ENCODE measurements at places on chromosomes 7 and 10. TPM values are rescaled to one million over a fixed set of nuclear protein-coding genes. Genes with fewer than 3 reads are reported as not detected.

The FZD8 gene
- 7.6 TPM for polyA plus RNA-seq

The SCART1 gene
- 0.89 TPM for polyA plus RNA-seq

GRCh38 chr7:26584987-26585665, 279.3 kb downstream of the SKAP2 start:
- DNase-seq: no peak

The NEUROG3 gene
- not detected for polyA plus RNA-seq

The LRRTM3 gene
- polyA plus RNA-seq: 2.8 TPM

- no peak for DNase-seq
Observed at GRCh38 chr10:10489805-10490571, 527.7 kb upstream of the CELF2 start.

The HOXA10 gene
- not detected for polyA plus RNA-seq

GRCh38 chr7:11831736-11832495, at the start of gene THSD7A:
Gene THSD7A (minus strand): TSS chr7:11832198. CDS start chr7:11831946, 252 bp downstream.
- peak; percentile 82 for DNase-seq

The SCIN gene
- not detected for polyA plus RNA-seq

GRCh38 chr7:958221-959200, 4.0 kb upstream of the ADAP1 start:
- DNase-seq: no peak

GRCh38 chr7:110130669-110131068, 960.3 kb upstream of the LRRN3 start:
- DNase-seq: no peak

GRCh38 chr7:140512317-140513000, 33.2 kb upstream of the MKRN1 start:
- DNase-seq: peak; percentile 69

The MYO1G gene
- 0.20 TPM for polyA plus RNA-seq

GRCh38 chr10:71423901-71424300, 27.2 kb downstream of the CDH23 start:
- DNase-seq: no peak

The P4HA1 gene
- 174 TPM for polyA plus RNA-seq

- DNase-seq: no peak
Observed at GRCh38 chr7:116153050-116153449, 57.3 kb upstream of the TES start.

The MINDY3 gene
- polyA plus RNA-seq: 20.6 TPM

- DNase-seq: no peak
Observed at GRCh38 chr10:43970018-43970698, 321.5 kb upstream of the ZNF32 start.

- DNase-seq: no peak
Observed at GRCh38 chr7:39293056-39293823, 273.0 kb upstream of the YAE1 start.

Data from cardiac muscle cell (in vitro differentiated cells and primary cell).